ENCODE measurements at places on chromosomes 6 and 20.

GRCh38 chr20:34165018-34165619, 53.1 kb upstream of the EIF2S2 start:
- DNase-seq: no peak

GRCh38 chr6:100452998-100453397, 11.7 kb downstream of the SIM1 start:
- DNase-seq: no peak

DNA sequence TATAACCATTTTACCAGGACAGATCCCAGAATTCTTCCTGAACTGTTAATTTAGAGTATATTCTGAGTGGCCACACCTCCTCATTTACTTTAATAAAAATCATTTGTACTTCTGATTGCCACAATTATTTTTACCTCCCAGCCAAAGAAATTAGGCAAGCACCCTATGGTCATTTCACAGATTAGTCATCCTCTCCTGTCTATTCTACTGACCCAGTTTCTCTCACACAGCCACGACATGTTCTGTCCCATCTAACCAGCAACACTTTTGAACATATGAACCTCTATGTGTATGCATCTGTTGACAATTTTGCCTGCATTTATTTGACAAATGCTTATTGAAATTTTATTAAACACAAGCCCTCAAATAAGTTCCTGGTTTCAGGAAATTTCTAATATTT, 202.6 kb upstream of the STXBP5 start:
- no peak for DNase-seq

DNA sequence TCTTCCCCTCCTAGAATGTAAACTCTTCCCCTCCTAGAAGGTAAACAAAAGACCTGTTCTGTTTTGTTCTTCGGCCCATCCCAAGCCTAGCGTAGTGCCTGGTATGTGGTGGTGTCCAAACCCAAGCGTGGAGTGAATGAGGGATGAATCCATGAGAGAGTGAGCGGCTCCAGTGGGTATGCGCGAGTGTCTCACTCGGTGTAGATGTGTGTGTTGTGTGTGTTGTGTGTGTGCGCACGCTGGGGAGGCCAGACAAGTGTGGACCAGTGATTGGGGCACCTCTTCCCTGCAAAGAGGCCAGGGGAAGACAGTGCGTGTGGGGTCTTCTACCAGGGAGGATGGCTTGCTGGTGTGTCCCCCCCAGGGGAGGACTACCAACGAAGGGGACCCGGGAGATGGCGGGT, 392 bp upstream of the SLC2A10 start:
- no peak for DNase-seq

GRCh38 chr6:6884193-6884627, 223.6 kb upstream of the RREB1 start:
- no peak for DNase-seq

GRCh38 chr6:16758163-16758975, 2.9 kb downstream of the ATXN1 start:
- DNase-seq: no peak

DNA sequence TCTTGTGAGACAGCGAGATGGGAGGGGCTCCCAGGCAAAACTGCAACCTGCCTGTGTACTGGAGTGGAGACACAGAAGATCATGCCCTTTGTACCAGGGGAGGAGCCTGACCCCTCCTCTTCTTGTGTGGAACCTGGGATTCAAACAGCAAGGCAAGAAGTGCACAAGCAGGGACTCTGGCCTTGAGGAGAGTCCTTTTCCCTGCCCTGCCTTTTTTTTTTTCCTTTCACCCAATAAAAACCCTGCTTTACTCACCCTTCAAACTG, 251.8 kb upstream of the OPRM1 start:
- DNase-seq: no peak
